ENCODE measurements at places on chromosomes 1 and 21.

GRCh38 chr1:16300436-16300835 is 51.8 kb downstream of the FBXO42 start:
- DNase-seq: no peak

- DNase-seq: peak; percentile 75
Measured at GRCh38 chr21:15022608-15023261, 42.1 kb downstream of the NRIP1 start.

- no peak for DNase-seq
Measured at GRCh38 chr1:57741521-57741920, 317.7 kb upstream of the DAB1 start.

DNA sequence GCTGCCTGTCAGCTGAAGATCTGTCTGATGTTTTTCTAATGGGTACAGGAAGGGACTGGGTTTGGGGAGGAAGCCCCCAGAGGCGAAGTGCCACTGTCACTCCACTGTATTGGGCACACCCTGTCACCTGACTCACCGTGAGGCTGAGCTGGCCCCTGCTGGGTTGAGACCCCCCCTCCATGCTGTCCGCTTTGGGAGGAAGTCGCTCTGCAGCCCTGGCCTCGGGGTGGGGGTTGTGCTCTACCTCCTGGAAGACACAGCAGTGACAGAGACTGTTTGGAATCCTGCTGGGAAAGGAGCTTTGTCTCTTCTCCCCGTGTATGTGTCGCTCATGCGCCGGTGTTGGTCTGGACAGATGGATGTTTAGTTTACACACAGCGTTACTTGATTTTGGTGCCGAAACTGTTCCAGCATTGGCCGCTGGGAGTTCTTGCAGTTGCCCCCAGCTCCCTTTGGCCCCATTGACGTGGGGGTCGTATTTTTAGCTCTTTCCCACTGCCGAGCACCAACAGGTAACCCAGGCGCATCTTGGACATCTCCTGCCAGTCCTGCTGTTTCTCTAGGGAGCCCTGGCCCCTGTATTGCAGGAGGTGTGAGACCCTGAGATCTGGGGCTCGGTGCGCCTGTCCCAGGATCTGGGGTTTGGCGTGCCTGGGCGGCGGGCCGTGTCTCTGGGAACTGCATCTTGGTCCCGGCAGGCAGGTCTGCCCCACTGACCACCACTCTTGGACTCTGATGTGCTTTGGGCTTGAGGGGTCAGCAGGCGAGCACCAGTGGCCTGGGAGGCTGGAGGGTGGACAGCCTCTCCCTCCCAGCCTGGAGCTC is 30.3 kb downstream of the SLX9 start:
- peak; percentile 92 for DNase-seq

GRCh38 chr1:155307247-155307740 is 1.4 kb upstream of the FDPS start:
- DNase-seq: peak; percentile 57

DNA sequence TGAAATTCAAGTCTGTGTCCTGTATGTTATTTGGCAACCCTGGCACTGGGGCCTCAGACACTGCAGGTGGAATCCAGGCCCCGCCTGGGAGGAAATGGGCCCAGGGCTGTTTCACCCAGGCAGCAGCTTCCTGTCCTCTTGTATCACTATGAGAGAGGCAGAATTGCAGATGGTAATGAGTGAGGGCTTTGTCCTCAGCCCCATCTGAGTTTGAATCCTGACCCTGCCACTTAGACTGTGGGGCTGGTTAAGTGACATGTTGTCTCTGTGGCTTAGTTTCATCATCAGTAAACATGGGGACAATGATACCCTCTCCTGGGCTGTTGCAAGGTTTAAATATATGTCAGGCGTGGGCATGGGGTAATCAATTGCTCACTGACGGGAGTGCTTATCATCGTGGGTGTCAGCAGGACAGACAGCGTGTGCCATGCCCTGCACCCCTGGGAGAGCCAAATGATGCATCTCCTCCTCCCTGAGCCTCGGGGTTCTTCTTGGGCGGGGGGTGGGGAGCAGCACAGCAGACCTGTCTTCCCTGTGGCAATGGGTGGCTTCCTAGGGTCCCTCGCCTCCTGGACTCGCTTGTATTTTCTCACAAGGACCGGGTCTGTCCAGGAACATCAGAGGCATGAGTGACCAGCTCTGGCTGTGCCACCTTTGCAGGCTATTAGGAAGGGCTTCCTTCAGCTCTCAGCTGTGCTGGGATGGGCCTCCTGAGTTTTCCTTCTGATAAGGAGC is 42.1 kb downstream of the ARHGEF10L start:
- no peak for DNase-seq

GRCh38 chr1:31605908-31606427 is 11.5 kb upstream of the HCRTR1 start:
- DNase-seq: peak; percentile 79

GRCh38 chr1:54861070-54861761 is 25.8 kb downstream of the DHCR24 start:
- DNase-seq: no peak

GRCh38 chr1:204882479-204882878 is 11.8 kb downstream of the NFASC start:
- no peak for DNase-seq

- no peak for DNase-seq
Measured at GRCh38 chr1:80910426-80910825, 890.3 kb upstream of the ADGRL2 start.

GRCh38 chr1:236502972-236503639 is 20.7 kb upstream of the LGALS8 start:
- peak; percentile 63 for DNase-seq

GRCh38 chr1:184056921-184057555 is 5.5 kb downstream of the TSEN15 start:
- DNase-seq: peak; percentile 98

GRCh38 chr1:108179018-108179417 is 21.1 kb downstream of the SLC25A24 start:
- DNase-seq: no peak

- no peak for DNase-seq
Measured at GRCh38 chr1:91515994-91516393, 15.3 kb downstream of the CDC7 start.

DNA sequence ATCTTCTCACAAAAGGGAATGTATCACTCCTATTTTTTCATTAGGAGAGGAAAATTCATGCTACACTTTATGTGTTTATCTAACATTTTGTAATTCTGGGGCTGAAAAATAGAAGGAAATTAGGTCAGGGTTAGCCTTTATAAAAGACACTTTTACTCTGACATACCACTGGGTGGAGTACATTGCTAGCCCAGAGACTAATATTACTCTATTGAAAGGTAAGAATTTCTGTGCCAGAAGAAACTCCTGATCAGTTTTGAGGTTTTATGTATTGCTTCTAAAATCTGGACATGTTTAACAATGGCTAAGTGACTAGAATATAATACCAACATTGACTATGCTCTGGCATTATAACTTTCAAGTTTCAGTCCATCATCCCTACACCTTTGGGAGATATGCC is 724.6 kb downstream of the USP25 start:
- DNase-seq: peak; percentile 11

- no peak for DNase-seq
Measured at GRCh38 chr21:37204580-37204979, 62.6 kb downstream of the VPS26C start.

GRCh38 chr1:160360227-160360695 is 6.6 kb upstream of the NHLH1 start:
- no peak for DNase-seq

- no peak for DNase-seq
Measured at GRCh38 chr1:10114746-10115145, 82.0 kb downstream of the UBE4B start.

DNA sequence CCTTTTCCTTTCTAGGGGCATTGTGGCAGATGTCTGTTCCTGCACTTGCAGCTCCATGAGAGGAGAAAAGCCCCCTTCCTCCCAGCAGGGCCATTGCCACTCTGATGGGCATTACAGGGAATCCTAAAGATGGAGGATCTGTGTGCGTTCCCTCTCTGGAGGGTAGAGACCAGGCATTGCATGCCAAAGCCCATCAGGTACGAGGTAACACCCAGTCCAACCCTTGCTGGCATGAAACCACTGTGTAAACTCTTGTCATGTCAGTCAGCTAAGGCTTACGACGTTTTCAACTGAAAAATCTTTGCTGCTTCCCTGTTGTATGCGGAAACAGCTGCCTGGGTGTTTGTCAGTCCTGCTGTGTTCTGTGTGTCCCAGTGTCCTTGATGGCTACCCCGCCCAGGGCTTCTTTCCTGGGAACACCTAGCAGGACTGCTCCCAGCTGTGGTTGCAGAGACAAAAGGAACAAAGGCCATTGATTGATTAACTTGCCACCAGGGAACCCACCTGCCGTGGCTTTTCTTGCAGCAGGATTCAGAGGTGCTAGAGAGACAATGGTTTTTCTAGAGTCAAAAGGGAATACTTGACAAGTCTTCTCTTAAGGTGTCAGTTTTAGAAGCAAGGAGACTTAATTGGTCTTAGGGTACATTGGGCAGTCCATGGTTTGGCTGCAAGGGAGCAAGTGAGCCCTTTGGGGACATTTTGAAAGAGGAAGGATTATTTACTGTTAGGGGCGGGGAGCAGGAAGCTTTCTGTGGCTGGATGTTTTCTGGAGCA is 24.6 kb downstream of the B3GALT5 start:
- no peak for DNase-seq

GRCh38 chr1:25182629-25183028 is 49.7 kb downstream of the SYF2 start:
- peak; percentile 93 for DNase-seq

- no peak for DNase-seq
Measured at GRCh38 chr1:99228153-99228552, 36.1 kb upstream of the PLPPR4 start.

GRCh38 chr1:206445116-206445515 is 25.2 kb upstream of the IKBKE start:
- peak; percentile 13 for DNase-seq

GRCh38 chr1:185961664-185962063 is 227.5 kb downstream of the HMCN1 start:
- DNase-seq: peak; percentile 26

DNA sequence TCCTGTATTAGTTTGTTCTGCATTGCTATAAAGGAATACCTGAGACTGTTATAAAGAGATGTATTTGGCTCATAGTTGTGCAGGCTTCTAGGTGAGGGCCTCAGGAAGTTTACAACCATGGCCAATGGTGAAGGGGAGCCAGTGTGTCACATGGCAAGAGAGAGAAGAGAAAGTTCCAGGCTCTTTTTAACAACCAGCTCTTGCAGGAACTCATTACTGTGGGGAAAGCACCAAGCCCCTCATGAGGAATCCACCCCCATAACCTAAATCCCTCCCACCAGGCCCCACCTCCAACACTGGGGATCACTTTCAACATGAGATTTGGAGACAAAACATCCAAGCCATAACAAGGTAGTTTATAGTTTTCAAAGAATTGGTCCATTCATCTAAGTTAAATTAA is 5.0 kb upstream of the MEAF6 start:
- DNase-seq: no peak

- no peak for DNase-seq
Measured at GRCh38 chr1:8461351-8462110, 143.6 kb downstream of the SLC45A1 start.

GRCh38 chr1:99758073-99758511 is 8.3 kb downstream of the FRRS1 start:
- no peak for DNase-seq

DNA sequence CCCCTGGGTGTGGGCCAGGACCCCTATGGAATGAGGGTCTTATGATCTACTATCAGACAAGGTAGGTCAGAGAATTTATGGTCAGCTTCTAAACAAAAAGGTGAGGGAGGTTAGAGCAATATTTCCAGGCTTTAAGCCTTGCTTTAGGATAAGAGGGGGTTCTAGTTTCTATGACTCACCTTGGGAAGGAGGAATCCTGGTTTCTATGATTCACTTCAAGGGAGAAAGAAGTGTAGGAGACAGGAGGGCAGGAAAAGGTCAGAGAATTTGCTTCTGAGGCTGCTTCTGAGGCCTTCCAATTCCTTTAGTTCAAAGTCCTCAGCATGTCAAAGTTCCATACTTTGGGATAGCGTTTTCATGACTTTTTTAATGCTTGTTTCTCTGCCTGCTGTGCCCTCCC is 35.2 kb downstream of the RGL1 start:
- peak; percentile 80 for DNase-seq

DNA sequence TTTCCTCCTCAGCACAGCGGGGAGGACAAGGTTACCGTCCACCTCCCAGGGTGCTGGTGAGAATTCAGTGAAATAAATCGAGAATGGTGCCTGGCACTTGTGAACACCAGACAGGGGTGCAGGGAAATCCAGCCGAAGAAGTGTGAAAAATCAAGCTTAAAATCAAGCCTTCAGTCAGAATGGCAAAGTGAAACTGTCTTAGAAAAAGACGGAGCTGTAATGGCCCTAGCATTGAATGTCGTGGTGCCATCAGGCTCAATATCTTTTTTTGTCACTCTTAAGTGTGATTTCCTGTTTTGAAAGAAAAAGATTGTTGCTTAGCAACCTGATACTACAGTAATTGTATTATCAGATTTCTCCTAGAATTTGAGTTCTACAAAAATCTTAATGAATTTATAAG is 22.1 kb downstream of the EDARADD start:
- no peak for DNase-seq

DNA sequence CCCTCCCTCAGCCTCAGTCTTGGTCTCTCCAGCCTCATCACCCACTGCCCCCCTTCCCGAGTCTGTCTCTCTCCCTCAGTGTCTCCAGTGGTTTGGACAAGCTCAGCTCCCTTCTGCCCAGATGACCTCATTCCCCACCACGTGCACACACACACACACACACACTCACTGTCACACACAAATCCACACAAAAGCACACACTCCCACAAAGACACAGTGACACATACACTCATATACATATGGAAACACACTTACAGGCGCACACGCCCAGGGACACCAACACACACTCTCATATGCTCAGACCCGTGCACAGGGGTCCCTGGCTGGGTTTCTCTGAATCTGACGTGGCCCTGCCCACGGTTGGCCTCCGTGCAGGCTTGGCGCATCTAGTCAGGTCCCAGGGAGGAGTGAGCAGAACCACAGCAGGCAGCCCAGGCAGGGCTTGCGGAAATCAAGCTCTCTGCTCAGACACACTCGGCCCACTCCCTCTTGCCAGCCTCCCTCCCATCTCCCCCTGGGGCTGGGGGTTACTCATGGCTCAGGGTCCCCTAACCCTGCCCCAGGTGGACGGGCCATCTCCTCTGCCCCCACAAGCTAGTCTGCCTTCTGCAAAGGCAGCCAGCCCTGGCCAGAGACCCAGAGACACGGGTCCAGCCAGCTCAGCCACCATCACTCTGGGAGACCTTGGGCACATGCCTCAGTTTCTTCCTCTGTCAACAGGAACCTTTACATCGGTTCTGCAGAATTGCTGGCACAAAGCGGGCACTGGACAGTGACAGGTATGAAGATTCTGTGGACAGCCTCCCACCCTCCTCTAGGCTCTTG is 38.5 kb upstream of the FAM131C start:
- DNase-seq: peak; percentile 80

DNA sequence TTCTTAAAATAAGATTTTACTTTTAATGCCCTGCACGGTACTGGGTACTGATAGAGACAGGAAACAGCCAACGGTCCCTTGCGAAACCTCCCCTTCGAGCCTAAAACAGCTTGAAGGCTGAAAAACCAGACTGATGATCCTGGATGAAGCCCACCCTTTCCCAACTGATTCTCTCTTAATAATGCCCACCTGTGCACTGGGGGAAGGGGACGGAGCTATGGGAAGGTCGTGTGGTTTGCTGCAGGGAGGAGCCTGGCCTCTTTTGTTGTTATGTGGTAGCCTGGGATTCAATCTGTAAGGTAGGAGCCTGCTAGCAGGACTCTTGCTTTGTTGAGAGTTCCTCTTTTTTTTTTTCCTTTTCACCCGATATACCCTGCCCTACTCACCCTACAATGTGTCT is 25.6 kb downstream of the SAMSN1 start:
- no peak for DNase-seq

- peak; percentile 55 for DNase-seq
Measured at GRCh38 chr1:111605576-111605975, 14.0 kb upstream of the RAP1A start.

Data from fibroblast of skin of right biceps (primary cell).